ENCODE measurements at places on chromosomes 13 and 19. TPM values are rescaled to one million over a fixed set of nuclear protein-coding genes. Genes with fewer than 3 reads are reported as not detected.

Gene FNDC3A
- total RNA-seq = 69.0 TPM

Gene FBXO27
- 9.6 TPM for total RNA-seq

Gene CEACAM16
- not detected for total RNA-seq

Gene EPSTI1
- not detected for total RNA-seq

Gene CKM
- total RNA-seq = not detected

Gene SLC27A1
- total RNA-seq = 2.7 TPM

Gene SLITRK5
- total RNA-seq = 23.5 TPM

Gene ZNF253
- total RNA-seq = 36.8 TPM

Gene SPACA6
- total RNA-seq = 2.5 TPM

Gene PSPN
- total RNA-seq = 2.9 TPM

Gene PSG7
- not detected for total RNA-seq

Gene CGB1
- total RNA-seq = not detected

Gene SYNE4
- total RNA-seq = 4.5 TPM

Gene ZNF878
- 1.0 TPM for total RNA-seq

Gene ZNF83
- total RNA-seq = 47.2 TPM

Gene NUMBL
- 8.9 TPM for total RNA-seq

Gene ACP7
- not detected for total RNA-seq

Gene MEDAG
- not detected for total RNA-seq

Gene MED29
- total RNA-seq = 31.3 TPM

Gene LILRB3
- not detected for total RNA-seq

Gene LILRA2
- 5.5 TPM for total RNA-seq

Gene KLC3
- total RNA-seq = not detected

Gene OR7A5
- not detected for total RNA-seq

Gene CAPS
- total RNA-seq = 11.0 TPM

Gene IL4I1
- 1.7 TPM for total RNA-seq

Gene SYCN
- total RNA-seq = not detected

Gene ZNF677
- total RNA-seq = not detected
